ENCODE measurements at places on chromosomes 5 and 9.

DNA sequence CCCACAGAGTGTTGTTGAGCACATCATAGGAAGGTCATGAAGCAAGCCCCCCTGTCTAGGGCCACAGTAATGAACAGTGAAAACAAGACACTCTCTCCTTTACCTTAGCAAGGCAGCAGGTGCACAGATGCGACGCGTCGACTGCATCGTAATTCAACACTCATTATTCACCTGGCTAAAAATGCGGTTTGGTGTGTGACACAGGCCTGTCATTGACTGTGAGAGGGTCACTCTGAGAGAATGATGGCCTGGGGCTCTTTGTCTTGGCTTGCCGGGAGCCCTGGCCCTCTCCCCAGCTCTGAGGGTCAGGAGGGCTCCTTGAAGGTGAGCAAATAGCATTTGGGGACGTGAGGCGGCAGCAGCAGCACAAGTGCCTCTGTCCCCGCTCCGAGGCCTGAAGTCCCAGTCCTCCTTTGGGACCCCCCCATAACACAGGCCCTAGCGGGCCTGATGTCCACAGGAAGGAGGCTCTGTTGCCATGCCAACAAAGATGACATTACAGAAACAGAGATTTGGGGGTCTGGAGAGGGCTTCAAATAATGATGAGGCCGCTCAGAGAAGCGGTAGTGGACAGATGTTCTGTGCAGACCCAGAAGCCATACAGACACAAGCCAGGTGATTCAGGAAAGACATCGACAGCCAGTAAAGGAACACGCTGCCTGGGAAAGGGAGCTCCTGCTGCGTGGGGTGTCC lies 46.7 kb downstream of the SHB start:
- DNase-seq: no peak

DNA sequence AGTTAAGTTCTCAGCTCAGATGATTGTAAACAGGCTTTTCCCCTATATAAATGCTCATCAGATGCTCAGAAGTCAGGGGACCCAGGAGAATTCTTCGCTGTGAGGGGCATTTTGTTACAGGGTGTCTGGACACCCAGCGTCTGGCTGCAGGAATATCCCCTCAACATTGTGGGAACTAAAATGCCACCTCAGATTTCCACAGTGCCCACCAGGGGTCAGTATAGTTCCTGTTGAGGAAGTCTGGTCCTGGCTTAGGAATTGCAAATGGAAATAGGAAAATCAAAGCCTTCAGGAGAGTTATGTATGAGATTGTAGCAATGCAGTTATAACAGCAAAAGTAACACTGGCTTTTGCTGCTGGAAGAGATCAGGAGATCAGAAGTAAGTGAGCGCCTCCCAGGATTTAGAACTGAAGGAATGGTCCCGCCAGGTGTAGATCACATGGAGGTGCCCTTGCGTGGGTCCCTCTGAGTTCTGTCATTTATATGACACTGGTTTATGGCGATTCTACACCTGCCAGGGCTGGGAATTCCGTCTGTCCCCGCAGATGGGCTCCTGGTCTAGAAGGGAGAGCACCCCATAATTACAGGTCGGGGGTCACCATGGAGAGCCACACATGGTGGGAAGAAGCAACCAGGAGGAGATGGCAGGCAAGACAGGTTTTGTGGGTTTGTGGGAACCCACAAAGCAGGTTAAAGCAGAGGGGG lies 47.1 kb upstream of the CTSL start:
- DNase-seq: peak; percentile 89

GRCh38 chr5:61576556-61576955 lies 244.5 kb downstream of the ZSWIM6 start:
- DNase-seq: no peak

DNA sequence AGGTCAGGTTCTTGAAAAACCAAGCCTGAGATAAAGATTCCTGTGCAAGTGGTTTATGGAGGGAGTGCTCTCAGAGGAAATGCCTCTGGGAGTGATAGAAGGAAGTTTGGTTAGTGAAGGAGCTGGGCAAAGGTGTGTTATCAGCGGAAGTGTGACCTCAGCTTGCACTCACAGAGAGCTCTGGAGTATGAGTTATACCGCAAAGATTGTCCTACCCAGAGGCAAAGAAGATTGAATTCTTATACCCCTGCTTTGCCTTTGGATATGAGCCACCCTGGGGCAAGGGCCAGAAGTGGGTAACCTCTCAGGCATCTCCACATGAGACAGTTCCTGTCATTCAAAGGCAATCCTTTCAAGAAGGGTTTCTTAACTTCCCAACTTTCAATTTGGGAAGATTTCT lies 145.6 kb downstream of the MUSK start:
- no peak for DNase-seq

- no peak for DNase-seq
Observed at GRCh38 chr5:61842840-61843239, 463.2 kb upstream of the KIF2A start.

GRCh38 chr5:96904054-96904931 lies 28.0 kb downstream of the ERAP2 start:
- DNase-seq: peak; percentile 82

- DNase-seq: no peak
Observed at GRCh38 chr5:36683821-36684434, 77.5 kb downstream of the SLC1A3 start.

DNA sequence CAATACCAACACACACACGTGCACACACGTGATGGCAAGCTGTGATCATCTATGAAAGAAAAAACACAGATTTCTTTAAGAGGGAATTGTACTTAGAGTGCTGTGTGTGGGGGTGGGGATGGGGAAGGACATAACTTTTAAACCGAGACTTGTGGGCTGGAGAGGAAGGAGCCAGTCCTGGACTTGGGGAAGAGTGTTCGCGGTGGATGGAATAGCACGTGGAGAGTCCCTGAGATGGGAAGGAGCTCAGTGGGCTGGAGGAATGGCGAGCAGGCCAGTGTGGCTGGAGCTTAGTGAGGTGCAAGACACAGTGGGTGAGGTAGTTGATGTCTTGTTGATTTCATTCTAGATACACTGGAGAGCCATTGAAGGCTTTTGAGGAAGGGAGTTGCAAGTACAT lies 78.5 kb downstream of the RGS3 start:
- no peak for DNase-seq

- DNase-seq: peak; percentile 80
Observed at GRCh38 chr9:34332076-34332964, 3.0 kb downstream of the NUDT2 start.

DNA sequence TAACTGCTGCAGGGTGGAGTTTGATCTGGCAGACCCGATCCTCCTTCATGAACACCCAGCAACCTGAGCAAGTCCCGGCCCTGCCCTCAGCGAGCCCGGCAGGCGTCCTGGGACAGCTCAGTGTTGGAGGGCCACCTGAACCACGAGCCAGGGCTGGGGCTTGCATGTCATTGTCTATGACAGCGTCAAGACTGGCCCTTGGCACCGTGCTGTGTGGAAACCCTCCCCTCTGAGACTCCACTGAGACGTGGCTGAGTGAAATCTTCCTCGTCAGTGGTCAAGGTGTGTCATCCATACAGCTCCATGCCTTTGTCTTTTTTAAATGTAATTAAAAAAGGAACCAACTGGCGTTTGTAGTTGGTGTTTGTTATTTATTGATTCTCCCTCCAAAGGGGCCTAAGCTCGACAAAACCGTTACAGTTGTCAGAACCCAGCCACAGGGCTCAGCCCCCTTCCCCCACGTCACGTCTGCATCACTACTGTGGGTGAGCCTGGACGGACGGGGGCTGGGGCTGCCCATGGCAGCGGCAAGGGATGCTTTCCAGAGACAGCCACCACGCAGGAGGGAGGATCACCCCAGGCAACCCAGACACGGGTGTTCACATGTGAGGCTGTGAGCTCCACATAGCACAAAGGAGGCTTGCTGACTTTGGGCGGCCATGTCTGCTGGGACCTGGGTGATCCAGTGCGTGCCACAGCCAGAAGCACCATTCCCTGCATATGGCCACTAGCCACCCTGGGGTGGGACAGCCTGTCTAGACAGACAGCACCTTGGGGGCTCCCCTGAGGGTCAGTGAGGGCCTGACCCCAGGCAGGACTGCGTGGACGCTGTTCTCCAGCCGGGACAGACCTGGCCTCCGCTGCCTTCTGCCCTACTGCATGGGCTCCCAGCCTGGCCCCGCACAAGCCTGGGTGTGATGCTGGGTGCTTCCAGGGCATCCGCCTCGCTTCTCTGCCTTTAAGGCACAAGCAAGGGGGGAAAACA lies 7.3 kb downstream of the UCK1 start:
- no peak for DNase-seq

- DNase-seq: no peak
Observed at GRCh38 chr5:159128070-159128541, 28.4 kb upstream of the EBF1 start.

- DNase-seq: no peak
Observed at GRCh38 chr9:100357501-100357900, 4.8 kb upstream of the TEX10 start.

DNA sequence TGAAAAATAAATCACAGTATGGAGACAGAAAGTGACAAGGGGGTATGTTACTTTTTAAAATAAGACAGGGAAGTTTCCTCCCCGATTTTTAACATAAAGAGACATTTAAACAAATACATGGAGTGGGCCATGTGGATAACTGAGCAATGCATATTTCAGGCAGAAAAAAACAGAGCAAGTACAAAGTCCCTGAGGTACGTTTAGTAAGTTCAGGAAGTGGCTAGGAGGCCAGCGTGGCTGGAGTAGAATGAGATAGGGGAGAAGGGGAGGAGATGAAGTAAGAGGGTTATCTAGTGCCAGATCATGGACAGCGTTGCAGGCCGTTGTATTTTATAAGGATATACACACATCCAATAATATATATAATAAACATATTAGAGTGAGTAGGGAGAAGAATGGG lies 84.2 kb upstream of the ELL2 start:
- DNase-seq: no peak

GRCh38 chr5:168984135-168984675 lies 316.7 kb downstream of the SLIT3 start:
- no peak for DNase-seq

GRCh38 chr9:28923351-28923750 lies 1350.1 kb upstream of the C9orf72 start:
- no peak for DNase-seq

- no peak for DNase-seq
Observed at GRCh38 chr5:128764601-128765310, 200.5 kb upstream of the SLC27A6 start.

DNA sequence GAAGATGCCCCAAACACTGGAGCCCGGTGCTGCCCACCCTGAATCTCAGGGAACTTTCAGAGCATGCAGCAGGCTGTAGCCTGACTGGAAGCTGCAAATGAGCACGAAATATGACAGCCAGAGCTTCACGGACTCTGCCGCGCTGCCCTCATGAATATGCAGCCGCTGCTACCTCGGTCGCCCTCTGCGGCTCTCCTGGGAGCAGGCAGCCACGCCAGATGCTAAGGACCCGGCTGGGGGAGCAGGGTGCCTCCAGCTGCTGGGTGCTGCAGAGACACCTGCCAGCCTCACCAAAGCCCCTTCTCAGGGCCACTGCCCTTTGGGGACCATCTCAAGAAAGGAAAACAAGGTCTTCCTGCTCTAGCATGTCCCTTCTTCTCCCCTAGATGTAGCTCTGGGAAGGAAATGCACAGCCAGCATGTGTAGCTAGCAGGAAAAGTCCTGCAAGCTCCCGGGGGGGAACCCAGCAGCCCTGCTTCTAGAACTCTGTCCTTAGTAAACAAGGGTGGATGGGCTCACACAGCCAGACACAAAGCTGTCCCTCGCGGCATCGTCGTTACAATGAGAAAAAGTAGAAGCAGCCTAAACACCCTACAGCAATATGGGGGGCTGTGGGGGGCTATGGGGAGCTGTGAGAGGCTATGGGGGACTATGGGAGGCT lies 56.8 kb upstream of the OLFM1 start:
- no peak for DNase-seq

DNA sequence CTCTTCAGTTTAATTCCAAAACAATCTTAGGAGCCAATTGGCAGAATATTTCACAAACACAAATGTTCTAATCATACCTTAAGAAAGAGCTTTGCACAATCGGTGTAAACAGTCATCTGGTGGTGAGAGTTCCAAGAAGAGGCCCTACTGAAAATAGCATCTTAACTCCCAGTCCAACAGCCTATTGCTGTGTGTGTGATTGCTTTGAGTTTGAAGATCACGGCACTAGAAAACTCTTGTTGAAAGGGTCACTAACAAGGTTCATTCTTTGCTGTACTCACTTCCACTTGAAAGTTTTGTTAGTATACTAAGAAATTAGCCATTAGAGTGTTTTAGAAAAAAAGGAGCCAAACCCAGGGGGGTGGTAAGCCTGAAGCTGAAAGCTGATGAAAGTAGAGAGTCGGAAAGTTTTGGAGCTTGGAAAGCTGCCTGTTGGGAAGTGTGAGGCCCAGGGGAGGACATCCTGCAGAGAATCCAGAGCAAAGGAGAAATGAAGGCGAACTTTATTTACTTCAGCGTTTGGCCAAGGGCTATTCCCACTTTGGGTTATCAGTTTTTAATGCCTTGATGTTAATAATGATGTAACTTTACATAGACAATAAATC lies 180.3 kb upstream of the GHR start:
- no peak for DNase-seq

- DNase-seq: no peak
Observed at GRCh38 chr5:35678661-35679060, 61.0 kb downstream of the SPEF2 start.

- DNase-seq: peak; percentile 81
Observed at GRCh38 chr5:141512390-141512910, 23.6 kb downstream of the PCDHGC5 start.

DNA sequence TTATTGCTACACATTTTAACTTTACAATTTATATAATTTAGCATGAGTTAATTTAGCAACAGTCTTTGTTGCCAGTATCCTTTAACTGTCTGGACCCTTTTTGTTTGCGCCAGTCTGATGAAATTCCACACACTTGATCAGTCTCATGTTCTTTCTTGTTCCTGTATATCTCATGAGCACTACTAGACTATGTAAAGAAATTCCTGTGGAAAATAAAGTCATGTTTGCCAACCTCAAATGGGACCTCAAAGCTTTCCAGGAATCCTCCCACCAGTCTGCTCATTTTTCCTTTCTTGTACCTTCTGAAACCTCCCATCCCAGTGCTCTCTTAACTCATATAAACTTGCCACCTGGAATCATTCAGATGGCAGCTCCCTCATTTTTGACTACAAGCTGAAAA lies 8.0 kb downstream of the DMXL1 start:
- peak; percentile 48 for DNase-seq

DNA sequence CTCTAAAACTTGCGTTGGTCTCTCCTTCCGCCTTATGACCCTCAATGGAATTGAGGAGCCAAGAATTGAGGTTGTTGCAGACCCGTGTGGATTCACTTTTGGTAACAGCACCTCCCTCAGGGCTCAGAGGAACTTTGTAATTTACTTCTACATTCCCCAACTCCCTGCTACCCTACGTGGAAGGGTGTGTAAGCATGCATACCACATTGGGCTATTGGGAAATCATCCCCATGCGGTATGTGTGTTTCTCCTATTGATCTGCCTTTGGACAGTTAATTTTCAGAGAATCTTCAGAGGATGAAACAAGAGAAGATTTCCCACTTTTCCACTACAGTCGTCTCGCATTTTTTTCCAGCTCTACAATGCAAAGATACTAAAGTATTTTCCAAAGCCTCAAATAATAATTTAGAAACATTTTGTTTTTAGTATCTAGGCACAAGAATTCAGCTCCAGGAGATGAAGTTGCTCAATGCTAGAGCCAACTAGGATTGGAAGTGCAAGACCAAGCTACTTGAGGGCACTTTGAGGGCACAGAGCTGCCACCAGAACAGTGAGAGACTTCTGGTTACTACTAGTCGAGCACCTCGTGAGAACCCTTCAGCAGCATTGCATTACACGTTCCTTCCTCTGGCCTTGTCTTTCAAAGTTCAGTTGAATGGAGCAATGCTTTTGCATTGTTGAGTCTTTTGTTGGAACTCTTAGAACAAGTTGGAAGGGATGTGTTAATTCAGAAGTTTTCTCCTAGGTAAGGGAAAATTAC lies 3.4 kb downstream of the C1QTNF3 start:
- no peak for DNase-seq

All from choroid plexus epithelial cell (primary cell).